ENCODE measurements at places on chromosomes 12 and 14.

GRCh38 chr12:24360461-24360860 is 411.0 kb upstream of the SOX5 start:
- no peak for DNase-seq

- DNase-seq = peak; percentile 68
Measured at GRCh38 chr12:108694812-108695278, 36.5 kb downstream of the CORO1C start.

- DNase-seq = no peak
Measured at GRCh38 chr12:21323736-21324135, 11.0 kb downstream of the SLCO1A2 start.

GRCh38 chr12:113235976-113236375 is 14.7 kb downstream of the TPCN1 start:
- DNase-seq = no peak

- no peak for DNase-seq
Measured at GRCh38 chr14:101201535-101202151, 298.1 kb upstream of the RTL1 start.

DNA sequence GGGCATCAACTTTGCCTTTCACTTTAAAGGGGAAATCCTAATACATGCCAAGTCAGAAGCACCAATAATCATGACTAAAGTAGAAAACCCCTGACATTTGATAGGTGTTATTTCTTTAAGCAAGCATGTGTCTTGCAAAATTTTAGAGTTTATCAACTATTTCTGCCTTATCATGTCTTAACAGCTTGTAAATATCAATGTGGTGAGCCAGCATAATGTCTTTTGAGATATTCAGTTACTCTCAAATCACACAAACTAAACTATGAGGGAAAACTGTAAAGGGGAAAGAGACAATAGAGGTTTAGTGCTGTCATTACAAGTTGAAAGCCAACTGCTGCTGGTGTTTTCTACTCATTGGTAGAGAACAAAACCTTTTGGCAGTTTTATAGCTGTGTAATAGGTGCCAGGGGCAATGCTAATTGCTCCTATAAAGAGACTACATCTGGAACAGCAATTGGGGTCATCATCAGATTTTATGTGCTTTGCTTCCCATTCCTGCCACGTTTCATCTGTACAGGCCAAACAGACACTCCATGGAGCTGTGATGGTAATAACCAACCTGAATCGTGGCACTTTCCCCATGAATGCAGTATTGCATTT is 1027.4 kb downstream of the FSCB start:
- no peak for DNase-seq

DNA sequence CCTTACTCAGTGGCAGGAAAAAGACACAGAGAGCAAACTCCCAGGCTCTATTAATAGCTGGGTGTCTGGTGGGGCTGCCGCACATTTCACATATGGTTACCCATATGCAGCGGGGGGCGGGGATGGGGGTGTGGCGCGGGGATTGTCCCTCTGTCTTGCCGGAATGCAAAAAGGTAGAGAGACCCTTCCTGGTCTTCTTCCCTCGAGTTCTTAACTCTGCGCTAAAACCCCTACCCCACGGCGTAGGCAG is 1.7 kb downstream of the PRMT8 start:
- DNase-seq = no peak

DNA sequence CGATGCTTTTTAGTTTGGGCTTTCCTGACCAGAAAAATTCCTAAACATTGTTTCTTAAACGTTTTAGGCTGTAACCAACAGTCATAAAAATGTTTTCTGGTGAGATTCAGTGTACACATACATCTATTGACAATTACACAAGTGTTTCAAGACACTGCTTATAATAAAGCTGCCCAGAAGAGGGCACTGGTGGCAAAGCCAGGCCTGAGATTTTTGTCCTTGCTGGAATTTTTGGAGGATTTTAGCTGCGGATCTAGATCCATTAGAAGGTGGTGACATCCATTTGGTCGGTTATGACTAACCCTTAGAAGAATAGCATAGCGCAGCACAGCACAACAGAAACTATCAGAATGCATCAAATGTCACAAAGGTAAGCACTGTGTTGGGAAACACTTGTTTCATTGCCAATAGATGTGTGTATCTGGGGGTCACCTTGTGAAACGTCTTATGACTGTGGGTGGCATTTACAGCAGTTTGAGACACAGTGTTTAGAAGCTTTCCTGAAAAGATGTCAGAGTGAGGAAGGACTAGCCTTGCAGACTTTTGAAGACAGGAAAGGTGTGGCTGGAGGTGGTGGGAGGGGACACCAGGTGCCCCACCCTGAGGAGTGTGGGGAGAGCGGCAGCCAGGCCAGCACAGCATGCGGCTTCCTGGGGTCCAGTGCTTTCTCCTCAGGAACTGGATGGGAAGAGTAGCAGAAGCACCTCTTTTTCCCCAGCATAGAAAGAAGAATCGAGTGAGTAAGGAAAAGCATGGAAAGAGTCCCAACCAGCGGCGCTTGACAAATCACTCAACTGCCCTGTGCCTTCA is 54.7 kb upstream of the FKBP4 start:
- DNase-seq = peak; percentile 33

GRCh38 chr14:89292579-89293313 is 124.3 kb downstream of the FOXN3 start:
- no peak for DNase-seq

DNA sequence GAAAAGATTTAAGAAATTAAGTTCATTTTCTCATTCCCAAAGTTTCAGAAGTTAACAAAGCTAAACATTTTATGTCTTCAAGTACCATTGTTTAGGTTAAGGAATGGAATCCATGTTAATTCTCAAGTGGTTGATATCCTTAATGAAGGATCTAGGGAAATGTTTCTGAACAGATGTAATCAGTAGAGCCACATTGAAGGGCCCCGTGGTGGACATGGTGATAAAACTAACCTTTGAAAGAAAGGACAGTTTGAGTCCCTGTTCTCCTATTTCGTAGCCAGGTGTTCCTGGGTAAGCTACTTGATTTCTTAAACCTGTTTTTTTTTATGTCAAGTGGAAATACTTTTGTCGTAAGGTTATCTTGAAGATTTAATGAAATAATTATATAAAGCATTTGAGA is 4.6 kb downstream of the PPM1A start:
- no peak for DNase-seq

- no peak for DNase-seq
Measured at GRCh38 chr12:55983232-55983842, 9.5 kb downstream of the RAB5B start.

DNA sequence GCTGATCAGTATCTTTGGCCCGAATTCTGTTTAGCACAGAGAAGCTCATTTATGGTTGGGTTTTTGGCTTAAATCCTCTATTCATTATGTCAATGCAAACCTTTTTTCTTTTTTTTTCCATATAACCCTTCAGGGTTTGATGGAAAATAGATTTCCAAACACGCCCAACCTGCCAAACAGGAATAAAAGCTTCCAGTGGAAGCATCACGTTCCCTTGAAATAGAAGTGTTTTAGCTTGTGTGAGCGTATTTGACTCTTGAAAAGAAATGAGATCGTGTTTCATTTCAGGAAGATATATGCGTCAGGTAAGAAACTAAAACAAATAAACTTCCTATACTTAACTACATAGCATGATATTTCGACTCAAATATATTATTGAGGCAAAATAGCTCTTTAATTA is at the start of gene PIK3C2G:
Gene PIK3C2G, plus strand, starts transcription at position 246 of the 400 bp plus-strand sequence. CDS start 20,564 bp downstream, outside the sequence.
- DNase-seq = no peak

GRCh38 chr12:119676022-119676421 is 8.1 kb downstream of the PRKAB1 start:
- DNase-seq = no peak

DNA sequence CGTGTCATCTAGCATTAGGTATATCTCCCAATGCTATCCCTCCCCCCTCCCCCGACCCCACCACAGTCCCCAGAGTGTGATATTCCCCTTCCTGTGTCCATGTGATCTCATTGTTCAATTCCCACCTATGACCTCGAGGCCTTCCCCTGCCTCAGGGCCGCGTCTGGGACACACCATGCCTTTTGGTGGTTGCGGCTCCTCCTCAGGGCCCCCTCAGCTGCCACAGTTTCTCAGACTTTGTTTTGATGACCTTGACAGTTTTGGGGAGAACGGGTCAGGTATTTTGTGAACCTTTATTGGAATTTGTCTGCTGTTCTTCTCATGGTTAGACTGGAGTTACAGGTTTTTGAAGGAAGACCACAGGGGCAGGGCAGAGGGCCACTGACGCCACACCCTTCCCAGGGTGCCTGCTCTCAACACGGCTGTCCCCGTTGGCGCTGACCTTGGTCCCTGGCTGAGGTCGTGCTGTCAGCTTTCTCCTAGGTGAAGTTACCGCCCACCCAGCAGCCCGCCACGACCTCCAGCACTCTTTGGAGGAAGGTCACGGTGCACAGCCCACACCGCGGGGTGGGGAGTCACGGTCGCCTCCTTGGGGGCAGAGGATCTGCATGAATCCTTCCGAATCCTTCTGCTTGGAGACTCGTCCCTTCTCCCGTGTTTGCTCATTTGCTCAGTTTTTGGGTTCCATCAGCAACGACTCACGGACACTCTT is 130.5 kb downstream of the KIF26A start:
- no peak for DNase-seq

GRCh38 chr12:124457287-124458219 is 109.9 kb downstream of the NCOR2 start:
- no peak for DNase-seq

GRCh38 chr12:96420277-96420835 is 20.1 kb upstream of the CDK17 start:
- no peak for DNase-seq

- DNase-seq = no peak
Measured at GRCh38 chr14:31164115-31164514, 43.5 kb downstream of the HECTD1 start.

DNA sequence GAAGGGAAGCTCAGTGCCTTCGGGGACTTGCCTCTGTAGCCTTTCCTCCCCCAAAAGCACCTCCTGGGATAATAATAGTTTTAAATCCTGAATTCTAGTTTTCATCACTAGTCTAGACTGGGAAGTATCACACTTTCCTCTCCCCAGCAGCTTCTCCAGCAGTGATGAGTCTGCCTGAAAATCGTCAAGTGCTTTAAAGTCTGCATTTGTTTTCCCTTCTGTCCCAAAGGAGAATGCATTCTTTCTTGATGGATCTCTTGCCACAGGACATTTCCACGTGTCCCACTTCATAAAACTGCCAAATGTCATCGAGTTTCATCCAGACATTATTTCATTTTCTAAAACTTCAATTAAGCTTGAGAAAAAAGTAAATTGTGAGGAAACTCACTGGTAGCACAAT is 15.0 kb downstream of the CSRP2 start:
- no peak for DNase-seq

- DNase-seq = no peak
Measured at GRCh38 chr14:95577870-95578269, 43.0 kb downstream of the GLRX5 start.

GRCh38 chr12:89390802-89391673 is 38.7 kb upstream of the DUSP6 start:
- peak; percentile 88 for DNase-seq

DNA sequence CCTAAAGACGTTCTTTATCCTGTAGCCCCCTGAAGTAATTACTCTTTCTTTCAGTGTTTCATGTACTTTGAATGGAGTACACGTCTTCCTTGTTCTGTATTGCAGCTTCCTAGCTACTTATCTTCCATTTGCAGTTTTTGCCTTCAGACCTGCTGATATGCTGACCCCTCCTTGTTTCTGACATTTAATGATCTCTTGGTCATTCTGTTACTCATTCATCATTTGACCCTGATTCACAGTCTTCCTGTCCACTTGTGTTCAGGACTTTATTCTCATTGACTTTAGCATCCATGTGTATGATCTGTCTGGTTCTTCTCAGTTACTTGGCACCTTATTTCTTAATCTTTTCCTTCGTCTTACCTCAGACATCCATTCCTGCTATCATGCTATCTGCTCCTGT is 22.2 kb downstream of the CPSF2 start:
- no peak for DNase-seq

DNA sequence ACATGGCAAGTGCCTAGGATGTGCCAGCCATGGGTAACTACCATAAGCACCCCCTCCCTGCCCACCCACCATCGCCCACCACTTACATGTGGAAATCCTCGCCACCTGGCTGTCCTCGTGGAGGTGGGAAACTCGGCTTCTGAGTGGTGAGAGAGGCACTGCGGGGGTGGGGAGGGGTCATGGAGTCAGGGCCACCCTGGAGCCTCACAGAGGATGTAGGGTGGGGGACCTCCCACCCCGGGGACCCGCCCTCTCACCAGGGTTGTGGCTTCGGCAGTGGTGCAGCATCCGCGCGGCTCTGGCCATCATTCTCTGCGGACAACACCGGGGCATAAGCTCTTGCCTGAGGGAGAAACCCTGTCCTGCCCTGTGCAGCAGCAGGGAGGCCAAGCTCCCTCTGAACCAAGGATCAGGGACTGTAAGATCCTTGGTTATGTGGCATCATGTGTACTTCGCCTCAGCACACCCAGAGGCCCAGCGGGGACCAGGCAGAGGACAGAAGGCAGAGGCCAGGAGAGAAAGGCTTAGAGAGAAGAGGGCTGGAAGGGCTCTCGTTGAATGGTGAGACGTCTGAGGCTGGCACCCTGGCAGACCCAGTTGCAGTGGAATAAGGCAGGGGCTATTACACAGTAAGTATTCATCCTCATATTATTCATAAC is 12.8 kb upstream of the ENDOU start:
- DNase-seq = no peak

DNA sequence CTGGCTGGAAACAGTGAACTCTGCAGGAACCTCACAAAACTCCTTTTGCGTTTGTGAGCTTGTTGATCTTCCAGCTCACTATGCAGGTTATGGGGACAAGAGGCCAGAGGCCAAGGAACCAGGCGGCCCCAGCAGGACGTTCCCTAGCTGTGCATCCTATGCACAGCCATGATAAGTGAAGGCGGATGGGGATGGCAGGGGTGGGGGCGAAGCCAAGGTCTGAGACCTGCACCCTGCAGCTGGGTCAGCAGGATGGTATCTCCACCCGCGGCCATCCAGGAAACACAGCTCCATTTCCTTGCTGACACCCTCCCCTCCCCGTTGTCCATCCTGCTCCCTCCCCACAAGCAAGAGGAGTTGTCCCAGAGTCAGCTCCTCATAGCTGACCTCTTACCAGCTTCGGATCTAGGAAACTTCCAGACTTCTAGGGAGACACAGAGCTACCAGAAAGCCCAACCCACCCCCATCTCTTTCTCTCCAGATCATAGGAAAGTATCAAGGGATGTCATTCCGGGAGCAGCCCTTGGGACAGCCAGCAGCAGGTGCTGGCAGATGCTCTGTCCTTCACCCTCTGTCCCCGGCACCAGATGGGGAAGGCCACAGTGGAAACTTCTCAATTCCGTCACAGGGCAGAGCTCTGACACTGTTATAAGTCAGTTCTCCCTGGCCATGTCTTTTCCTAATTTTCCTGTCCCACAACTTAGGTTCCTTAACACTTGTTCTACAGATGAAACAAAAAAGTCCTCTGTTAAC is 9.4 kb downstream of the ZBTB39 start:
- no peak for DNase-seq

GRCh38 chr14:88326352-88327103 is 3.5 kb upstream of the KCNK10 start:
- DNase-seq = no peak

All from M059J (cell line).